ENCODE measurements at places on chromosomes 7 and 10. TPM values are rescaled to one million over a fixed set of nuclear protein-coding genes. Genes with fewer than 3 reads are reported as not detected.

Gene PRPS1L1
- polyA plus RNA-seq = not detected

Gene GNG11
- 28.6 TPM for polyA plus RNA-seq

Gene SVIL
- polyA plus RNA-seq = 25.8 TPM

Gene TCERG1L
- polyA plus RNA-seq = 1.5 TPM

Gene FGL2
- 23.2 TPM for polyA plus RNA-seq

Gene TUBAL3
- polyA plus RNA-seq = 0.46 TPM
